ENCODE measurements at places on chromosomes 6 and 20.

- no peak for DNase-seq
Measured at GRCh38 chr6:53440336-53440945, 91.7 kb upstream of the ELOVL5 start.

DNA sequence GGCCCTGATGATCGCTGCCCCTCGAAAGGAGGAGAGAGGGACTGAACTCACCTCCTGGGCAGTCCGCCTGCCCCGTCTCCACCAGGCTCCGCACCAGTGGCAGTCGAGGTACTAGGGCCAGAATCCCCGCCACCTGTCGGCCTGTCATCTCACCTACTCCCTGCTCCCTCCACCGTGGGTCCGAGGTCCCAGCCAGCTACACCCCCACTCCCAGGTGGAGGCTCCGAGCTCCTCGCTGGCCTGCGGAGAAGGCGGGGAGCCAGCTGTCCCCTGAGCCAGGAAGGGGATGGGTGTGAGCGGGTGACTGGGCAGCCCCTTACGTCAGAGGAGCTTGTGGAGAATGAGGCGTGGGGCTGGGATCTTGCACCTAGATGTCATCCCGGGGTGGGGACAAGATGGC lies 1066.5 kb upstream of the MANEA start:
- DNase-seq: no peak

GRCh38 chr20:34052414-34052813 lies 58.7 kb downstream of the RALY start:
- DNase-seq: no peak

- DNase-seq: no peak
Measured at GRCh38 chr6:148285205-148285604, 57.4 kb upstream of the SASH1 start.

Data from NT2/D1 (cell line).